ENCODE measurements at places on chromosomes 7 and 10. TPM values are rescaled to one million over a fixed set of nuclear protein-coding genes. Genes with fewer than 3 reads are reported as not detected.

GBF1 gene
- 14.4 TPM for polyA plus RNA-seq

GSTK1 gene
- 469 TPM for polyA plus RNA-seq

FIS1 gene
- polyA plus RNA-seq, result 472 TPM

CNNM1 gene
- 0.49 TPM for polyA plus RNA-seq

SLC13A4 gene
- polyA plus RNA-seq, result not detected

DNA sequence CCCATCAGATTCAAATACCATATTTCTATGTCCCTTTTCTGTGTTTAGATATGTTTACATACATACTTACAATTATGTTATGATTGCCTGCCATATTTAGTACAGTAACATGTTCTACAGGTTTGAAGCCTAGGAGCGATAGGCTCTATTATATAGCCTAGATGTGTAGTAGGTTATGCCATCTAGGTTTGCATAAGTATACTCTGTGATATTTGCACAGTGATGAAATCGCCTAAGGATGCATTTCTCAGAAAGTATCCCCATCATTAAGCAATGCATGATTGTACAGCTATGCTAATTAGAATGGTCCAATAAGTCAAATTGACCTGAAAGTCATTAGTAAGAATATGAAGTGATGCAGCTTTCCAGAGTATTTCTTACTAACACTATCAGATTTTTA lies 1171.7 kb upstream of the LRRTM3 start:
- H3K27me3 ChIP-seq, result no peaks in the 10 kb centered on the region
- no peak overlapping the region for H3K27ac ChIP-seq
- no peaks in the 10 kb centered on the region for H3K4me1 ChIP-seq
- no peak for DNase-seq
- no peak overlapping the region for H3K4me3 ChIP-seq

DNA sequence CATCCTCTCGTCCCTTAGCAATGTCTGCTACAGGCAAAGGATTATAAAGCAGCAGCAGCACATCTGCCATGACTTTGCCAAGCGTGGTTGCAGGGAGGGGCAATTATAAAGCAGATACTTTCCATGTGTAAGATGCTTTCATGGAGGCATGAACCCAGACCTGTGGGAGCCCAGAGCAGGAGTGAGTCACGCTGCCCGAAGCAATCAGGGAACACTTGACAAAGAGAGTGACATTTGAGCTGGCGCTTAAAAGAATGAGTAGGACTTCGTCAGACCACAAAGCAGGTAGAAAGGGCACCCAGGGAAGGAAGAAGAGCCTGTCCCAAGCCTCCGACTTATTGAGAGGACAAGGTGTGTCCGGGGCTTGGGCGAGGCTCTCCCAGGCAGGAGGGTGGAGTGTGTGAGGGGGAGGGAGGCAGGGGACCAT lies 147.2 kb downstream of the MYOF start:
- H3K4me1 ChIP-seq, result no peaks in the 10 kb centered on the region
- DNase-seq, result no peak
- no peaks in the 10 kb centered on the region for H3K27me3 ChIP-seq
- H3K27ac ChIP-seq, result no peak overlapping the region
- H3K36me3 ChIP-seq, result no peaks in the 10 kb centered on the region

- H3K4me1 ChIP-seq, result no peaks in the 10 kb centered on the region
- DNase-seq, result no peak
- H3K27ac ChIP-seq, result no peak overlapping the region
- no peak overlapping the region for H3K4me3 ChIP-seq
- H3K27me3 ChIP-seq, result no peaks in the 10 kb centered on the region
These were observed 28.6 kb upstream of the RASGEF1A start for GRCh38 chr10:43295436-43295835.

- no peak for DNase-seq
- H3K36me3 ChIP-seq, result no peaks in the 10 kb centered on the region
- H3K27ac ChIP-seq, result no peak overlapping the region
- no peaks in the 10 kb centered on the region for H3K27me3 ChIP-seq
- no peak overlapping the region for H3K4me3 ChIP-seq
- no peaks in the 10 kb centered on the region for H3K4me1 ChIP-seq
These were observed 8.9 kb upstream of the MAGI2 start for GRCh38 chr7:79462390-79462789.

GRCh38 chr7:111998326-111998725 lies 207.9 kb downstream of the DOCK4 start:
- H3K36me3 ChIP-seq, result no peaks in the 10 kb centered on the region
- H3K27me3 ChIP-seq, result no peaks in the 10 kb centered on the region
- H3K27ac ChIP-seq, result no peak overlapping the region
- H3K4me3 ChIP-seq, result no peak overlapping the region

DNA sequence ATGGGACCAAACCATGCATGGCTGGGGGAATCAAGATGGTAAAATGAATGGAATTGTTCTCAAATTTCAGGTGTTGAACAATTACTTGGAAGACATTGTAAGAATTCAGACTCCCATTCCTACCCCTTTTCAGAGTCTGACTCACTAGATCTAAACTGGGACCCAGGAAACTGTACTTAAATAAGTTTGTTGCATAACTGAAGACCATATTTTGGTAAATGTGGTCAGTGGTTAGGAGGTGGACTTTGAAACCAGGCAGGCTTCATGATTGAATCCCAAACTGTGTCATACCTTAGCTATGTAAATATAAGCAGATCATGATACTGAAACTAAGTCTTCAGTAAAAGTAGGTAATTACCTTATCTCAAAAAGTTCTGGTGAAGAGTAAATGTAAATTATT lies 41.7 kb downstream of the ZWINT start:
- no peak for DNase-seq
- no peak overlapping the region for H3K4me3 ChIP-seq
- no peaks in the 10 kb centered on the region for H3K4me1 ChIP-seq
- H3K27ac ChIP-seq, result no peak overlapping the region
- H3K27me3 ChIP-seq, result no peaks in the 10 kb centered on the region
- no peaks in the 10 kb centered on the region for H3K36me3 ChIP-seq

DNA sequence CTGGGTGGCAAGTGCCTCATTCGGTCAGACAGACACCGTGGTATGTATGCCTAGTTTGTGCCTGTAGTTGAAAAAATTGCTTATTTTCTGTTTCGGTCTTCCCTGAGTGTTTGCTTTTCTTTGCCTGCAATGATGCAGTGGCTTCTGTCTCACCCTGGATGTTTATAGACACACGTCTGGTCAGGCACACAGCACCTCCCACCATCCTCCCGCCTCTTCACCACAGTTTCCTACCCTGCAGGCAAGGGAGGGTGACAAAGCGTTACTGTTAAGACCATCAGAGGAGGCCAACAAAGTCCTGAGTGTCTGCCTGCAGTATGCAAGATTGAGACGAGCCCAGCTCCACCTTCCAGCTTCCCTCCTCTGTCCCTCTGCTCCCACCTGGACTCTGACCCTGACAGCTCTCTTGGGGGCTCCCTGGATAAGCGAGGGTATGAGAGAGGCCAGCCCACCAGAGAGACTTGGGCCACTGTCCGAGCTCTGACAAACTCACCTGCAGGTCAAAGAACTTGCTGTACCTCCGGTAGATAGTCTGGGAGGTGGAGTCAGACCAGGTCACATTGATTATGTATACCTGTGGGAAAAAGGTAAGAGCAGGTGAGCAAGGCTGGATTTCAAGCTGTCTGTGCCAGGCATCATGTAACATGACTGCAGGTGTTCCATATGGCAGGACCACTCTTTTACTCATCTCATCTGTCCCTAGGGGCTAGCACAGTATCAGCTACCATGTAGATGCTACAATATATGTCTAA lies 54.4 kb downstream of the SH3PXD2A start:
- H3K27me3 ChIP-seq, result no peaks in the 10 kb centered on the region
- no peak overlapping the region for H3K4me3 ChIP-seq
- no peaks in the 10 kb centered on the region for H3K36me3 ChIP-seq
- H3K27ac ChIP-seq, result no peak overlapping the region
- no peak for DNase-seq
- no peaks in the 10 kb centered on the region for H3K4me1 ChIP-seq

GRCh38 chr10:59934701-59935100 lies 28.3 kb upstream of the CCDC6 start:
- H3K36me3 ChIP-seq, result no peaks in the 10 kb centered on the region
- no peaks in the 10 kb centered on the region for H3K27me3 ChIP-seq
- H3K27ac ChIP-seq, result no peak overlapping the region
- no peaks in the 10 kb centered on the region for H3K4me1 ChIP-seq
- H3K4me3 ChIP-seq, result no peak overlapping the region

DNA sequence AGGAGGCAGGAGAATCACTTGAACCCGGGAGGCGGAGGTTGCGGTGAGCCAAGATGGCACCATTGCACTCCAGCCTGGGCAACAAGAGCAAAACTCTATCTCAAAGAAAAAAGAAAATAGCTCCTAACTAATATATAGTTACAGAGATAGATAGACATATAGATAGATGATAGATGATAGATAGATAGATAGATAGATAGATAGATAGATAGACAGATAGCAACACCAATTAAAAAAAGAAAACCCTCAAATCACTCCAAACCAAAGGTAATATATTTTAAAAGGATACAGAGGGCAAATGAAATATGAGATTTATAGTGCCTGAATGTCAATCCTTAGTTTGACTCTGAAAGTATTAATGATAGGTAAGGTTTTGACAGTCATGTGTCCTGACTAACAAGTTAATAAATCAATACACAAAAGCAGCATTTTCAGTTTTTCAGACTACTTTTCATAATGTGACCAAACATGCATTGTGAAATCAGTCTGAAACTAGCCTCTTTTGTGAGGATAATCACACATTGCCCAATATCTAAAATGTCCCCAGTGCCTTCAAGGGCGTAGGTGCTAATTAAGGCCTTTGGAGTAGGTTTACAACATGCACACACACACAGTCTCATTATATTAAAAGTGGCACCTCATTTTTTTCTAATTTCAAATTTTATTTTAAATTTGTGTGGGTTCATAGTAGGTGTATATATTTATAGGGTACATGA lies 61.2 kb downstream of the BPGM start:
- no peak overlapping the region for H3K4me3 ChIP-seq
- no peak for DNase-seq
- H3K36me3 ChIP-seq, result no peaks in the 10 kb centered on the region
- H3K27me3 ChIP-seq, result no peaks in the 10 kb centered on the region

DNA sequence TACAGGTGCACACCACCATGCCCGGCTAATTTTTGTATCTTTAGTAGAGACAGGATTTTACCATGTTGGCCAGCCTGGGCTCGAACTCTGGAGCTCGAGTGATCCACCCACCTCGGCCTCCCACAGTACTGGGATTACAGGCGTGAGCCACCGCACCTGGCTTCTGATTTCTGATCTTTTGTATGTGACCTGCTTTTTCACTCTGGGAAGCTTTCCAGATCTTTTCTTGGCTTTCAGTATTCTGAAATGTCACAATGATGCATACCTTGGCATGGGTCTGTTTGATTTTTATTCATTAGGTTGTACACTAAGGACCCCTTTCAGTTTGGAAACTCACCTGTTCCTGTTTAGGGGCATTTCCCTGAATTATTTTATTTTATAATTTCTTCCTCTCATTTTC lies 41.6 kb downstream of the PROSER2 start:
- no peak overlapping the region for H3K27ac ChIP-seq
- peaks cover 3% of the 10 kb centered on the region for H3K4me1 ChIP-seq
- H3K4me3 ChIP-seq, result no peak overlapping the region

- H3K27ac ChIP-seq, result no peak overlapping the region
- no peaks in the 10 kb centered on the region for H3K27me3 ChIP-seq
- H3K36me3 ChIP-seq, result no peaks in the 10 kb centered on the region
- H3K4me3 ChIP-seq, result peak overlapping the region; percentile 52
- DNase-seq, result peak; percentile 79
These were observed 202.1 kb upstream of the NFE2L3 start for GRCh38 chr7:25949736-25950487.

- no peaks in the 10 kb centered on the region for H3K36me3 ChIP-seq
- no peak for DNase-seq
- peak within 1 kb of the TSS; percentile 86 for H3K4me3 ChIP-seq
- H3K4me1 ChIP-seq, result no peaks in the 10 kb centered on the region
- peak within 1 kb of the TSS; percentile 86 for H3K27ac ChIP-seq
These were observed at the start of gene EZH2 for GRCh38 chr7:148884049-148884298. Gene EZH2 (minus strand): TSS chr7:148884291. CDS start chr7:148847298, 36,993 bp downstream.

GRCh38 chr7:135843214-135843613 lies 94.6 kb upstream of the FAM180A start:
- H3K27ac ChIP-seq, result no peak overlapping the region
- no peaks in the 10 kb centered on the region for H3K4me1 ChIP-seq
- no peaks in the 10 kb centered on the region for H3K36me3 ChIP-seq
- H3K27me3 ChIP-seq, result no peaks in the 10 kb centered on the region

DNA sequence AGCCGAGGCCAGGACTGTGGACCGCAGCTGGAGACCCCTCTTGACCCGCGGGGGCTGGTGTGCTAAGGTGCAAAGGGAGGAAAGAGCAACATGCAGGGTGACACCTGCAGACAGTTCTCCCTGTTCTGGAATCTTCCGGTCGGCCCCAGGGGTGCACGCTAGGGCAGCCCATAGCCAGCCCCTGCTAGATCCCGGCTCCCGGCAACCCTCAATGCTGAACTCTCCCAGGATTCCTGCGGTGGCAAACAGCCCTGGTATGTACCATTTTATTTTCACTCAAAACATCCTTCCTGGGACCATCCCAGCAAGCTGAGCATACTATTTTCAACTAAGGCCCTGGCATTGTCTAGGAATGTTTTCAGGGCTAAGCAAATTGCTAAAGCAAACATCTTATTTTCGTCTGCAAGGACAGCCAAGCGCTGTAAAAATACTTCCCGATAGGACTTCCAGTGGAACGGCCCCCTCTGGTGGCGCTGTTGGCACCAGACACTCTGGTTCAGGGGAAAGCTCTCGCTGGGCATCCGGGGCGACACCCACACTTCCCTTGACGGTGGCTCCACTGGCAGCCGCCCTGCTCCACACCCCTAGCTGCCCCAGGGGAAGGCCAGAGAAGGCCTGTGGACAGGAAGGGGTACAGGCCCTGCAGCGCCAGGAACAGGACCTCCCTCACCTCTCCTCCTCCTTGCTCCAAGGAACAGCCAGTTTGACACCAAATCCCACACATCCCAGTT lies 99.4 kb downstream of the CTBP2 start:
- peaks cover 90% of the 10 kb centered on the region for H3K4me1 ChIP-seq
- H3K27me3 ChIP-seq, result no peaks in the 10 kb centered on the region
- peak overlapping the region; percentile 72 for H3K27ac ChIP-seq
- peak overlapping the region; percentile 46 for H3K4me3 ChIP-seq
- H3K36me3 ChIP-seq, result peaks cover 4% of the 10 kb centered on the region
- peak; percentile 87 for DNase-seq

DNA sequence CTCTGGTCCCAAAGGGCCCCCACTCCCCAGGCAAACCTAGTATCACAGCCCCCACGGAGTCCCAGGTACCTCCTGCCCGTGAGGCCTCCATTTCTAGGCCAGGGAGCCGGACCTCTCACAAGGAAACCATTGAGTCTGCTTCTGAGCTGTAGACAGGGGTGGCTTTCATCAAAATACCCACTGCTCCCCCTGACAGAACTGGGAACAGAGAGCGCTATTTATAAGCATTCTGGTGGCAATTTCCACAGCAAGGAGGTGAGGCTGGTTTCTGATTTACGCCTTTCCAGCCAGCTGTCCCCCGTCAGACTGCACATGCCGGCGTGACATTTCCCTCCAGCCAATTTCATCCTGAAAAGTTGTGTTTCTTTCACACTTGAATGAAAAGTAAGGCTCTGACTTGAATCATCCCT lies 407.5 kb upstream of the PRKCQ start:
- no peaks in the 10 kb centered on the region for H3K4me1 ChIP-seq
- H3K27me3 ChIP-seq, result no peaks in the 10 kb centered on the region
- no peak overlapping the region for H3K27ac ChIP-seq
- H3K36me3 ChIP-seq, result no peaks in the 10 kb centered on the region
- DNase-seq, result peak; percentile 66
- H3K4me3 ChIP-seq, result no peak overlapping the region

GRCh38 chr10:88769384-88769783 lies 9.6 kb downstream of the LIPN start:
- H3K4me1 ChIP-seq, result no peaks in the 10 kb centered on the region
- H3K4me3 ChIP-seq, result no peak overlapping the region
- H3K36me3 ChIP-seq, result no peaks in the 10 kb centered on the region
- no peaks in the 10 kb centered on the region for H3K27me3 ChIP-seq

Measured in kidney (tissue), 22 donors.